CD14-positive monocyte (primary cell): ENCODE measurements at places on chromosomes 11 and 22.

DNA sequence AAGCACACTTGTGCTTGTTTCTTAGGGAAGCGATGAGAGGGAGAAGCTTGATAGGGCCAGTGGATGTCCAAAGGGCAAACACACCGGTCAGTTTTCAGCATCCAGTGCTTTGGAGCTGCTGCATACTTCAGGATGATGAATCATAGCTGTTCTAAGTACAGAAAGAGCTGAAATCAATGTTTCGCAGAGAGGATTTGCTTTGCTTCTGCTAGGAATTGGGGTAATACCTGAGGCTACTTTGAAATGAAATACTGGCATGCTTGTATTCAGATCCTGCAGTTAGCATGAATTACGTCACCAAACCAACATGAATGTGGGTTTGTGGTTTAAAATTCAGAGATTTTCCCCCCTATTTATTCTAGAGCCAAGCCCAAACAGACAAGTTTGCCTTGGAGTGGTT, 41.7 kb upstream of the SC5D start:
- no peak for DNase-seq

GRCh38 chr22:28108851-28109250, 189.8 kb upstream of the PITPNB start:
- DNase-seq = no peak

DNA sequence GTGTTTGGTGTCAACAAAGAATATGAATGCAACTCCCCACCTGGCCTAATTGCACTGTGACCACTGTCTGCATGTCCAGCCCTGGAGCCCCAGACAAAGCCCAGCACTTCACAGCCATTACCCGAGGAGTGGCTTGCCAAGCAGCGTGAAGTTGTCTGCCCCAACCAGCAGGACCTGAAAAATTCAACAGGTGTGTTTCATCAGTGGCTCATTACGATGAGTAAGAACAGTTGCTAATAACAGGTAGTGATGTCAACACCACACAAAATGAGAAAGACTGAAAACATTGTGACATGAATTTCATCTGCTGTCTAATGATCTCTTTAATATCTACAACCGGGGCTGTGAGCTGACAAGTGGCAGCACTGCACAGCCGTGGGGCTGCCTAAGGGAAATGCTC, 10.3 kb downstream of the MRPL21 start:
- DNase-seq = no peak

- DNase-seq = no peak
These were observed 259.8 kb upstream of the BLID start for GRCh38 chr11:122375687-122376399.

GRCh38 chr11:134893810-134894685, 482.0 kb upstream of the B3GAT1 start:
- no peak for DNase-seq
